ENCODE measurements at places on chromosomes 5 and 9.

GRCh38 chr5:181189363-181189961 lies 15.5 kb downstream of the TRIM7 start:
- H3K4me3 ChIP-seq = peak overlapping the region; percentile 80
- H3K27ac ChIP-seq = peak overlapping the region; percentile 87
- H3K4me1 ChIP-seq = peaks cover 42% of the 10 kb centered on the region

- no peak for DNase-seq
- no peak overlapping the region for H3K4me3 ChIP-seq
- H3K36me3 ChIP-seq = no peaks in the 10 kb centered on the region
- H3K27ac ChIP-seq = no peak overlapping the region
Measured at GRCh38 chr5:12566441-12566840, 662.2 kb upstream of the CTNND2 start.

DNA sequence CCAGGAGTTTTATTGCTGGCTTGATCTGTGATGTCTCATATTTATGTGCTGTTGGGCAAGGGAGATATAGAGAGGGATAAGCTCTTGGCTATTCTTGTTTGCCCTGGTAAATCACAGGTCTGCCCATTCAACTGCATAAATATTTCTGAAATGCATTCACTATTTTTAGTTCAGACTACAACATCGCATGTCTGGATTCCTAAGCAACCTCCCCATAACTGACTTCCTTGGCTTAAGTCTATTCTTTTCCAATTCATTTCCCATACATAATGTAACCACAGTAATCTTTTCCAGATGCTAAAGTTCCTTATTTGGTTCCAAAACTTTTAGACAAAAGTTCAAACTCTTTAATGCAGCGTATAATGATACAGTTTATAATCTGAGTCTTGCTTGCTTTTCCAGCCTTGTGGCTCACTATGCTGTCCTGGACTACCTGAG lies 321.4 kb upstream of the ACTBL2 start:
- no peak for DNase-seq
- H3K27ac ChIP-seq = no peak overlapping the region
- H3K27me3 ChIP-seq = peaks cover 6% of the 10 kb centered on the region
- H3K4me1 ChIP-seq = no peaks in the 10 kb centered on the region
- no peak overlapping the region for H3K4me3 ChIP-seq

DNA sequence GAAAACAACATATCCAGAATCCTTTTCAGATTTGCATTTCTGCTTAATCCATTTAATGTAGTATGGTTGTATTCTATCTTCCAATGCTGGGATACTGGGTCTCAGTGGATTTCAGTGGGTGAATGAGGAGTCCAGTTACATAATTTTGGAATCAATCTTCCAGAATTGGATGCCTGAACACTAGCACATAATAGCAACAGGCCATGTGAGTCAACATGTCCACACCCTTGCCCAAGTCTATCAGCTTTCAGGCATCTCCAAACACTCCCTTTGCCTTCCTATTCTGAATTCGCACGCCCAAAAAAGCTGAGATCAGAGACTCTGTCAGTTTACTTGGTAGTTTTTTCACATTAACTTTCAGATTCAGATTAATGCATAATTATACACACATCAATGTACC lies 202.6 kb downstream of the TSSK1B start:
- H3K27ac ChIP-seq = no peak overlapping the region
- no peaks in the 10 kb centered on the region for H3K4me1 ChIP-seq
- peaks cover 4% of the 10 kb centered on the region for H3K27me3 ChIP-seq
- DNase-seq = no peak
- no peak overlapping the region for H3K4me3 ChIP-seq

- no peak overlapping the region for H3K4me3 ChIP-seq
- no peak overlapping the region for H3K27ac ChIP-seq
- H3K36me3 ChIP-seq = no peaks in the 10 kb centered on the region
- peaks cover 11% of the 10 kb centered on the region for H3K27me3 ChIP-seq
Measured at GRCh38 chr9:122546196-122546595, 6.7 kb upstream of the OR1N2 start.

DNA sequence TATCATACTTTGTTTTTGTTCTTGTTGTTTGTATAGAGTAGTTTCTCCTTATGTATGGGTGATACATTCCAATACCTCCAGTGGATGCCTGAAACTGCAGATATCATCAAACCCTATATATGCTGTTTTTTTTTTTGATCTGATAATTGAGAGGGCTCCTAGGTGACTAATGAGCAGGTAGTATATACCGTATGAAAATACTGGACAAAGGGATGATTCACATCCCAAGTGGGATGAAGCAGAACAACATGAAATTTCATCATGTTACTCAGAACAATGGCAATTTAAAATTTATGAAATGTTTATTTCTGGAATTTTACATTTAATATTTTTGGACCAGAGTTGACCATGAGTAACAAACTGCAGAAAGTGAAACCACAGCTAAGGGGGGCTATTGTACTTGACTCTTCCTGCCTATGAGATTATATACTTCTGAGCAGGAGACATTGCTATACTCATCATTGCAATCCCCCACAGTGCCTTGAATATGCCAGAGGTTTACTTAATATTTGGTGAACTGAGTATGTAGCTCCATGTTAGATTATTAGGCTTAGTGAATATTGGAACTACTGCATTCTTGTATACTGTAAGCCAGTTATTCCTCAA lies 258.7 kb upstream of the FBXL7 start:
- no peaks in the 10 kb centered on the region for H3K36me3 ChIP-seq
- no peak for DNase-seq

- H3K4me3 ChIP-seq = no peak overlapping the region
- no peak for DNase-seq
- no peaks in the 10 kb centered on the region for H3K27me3 ChIP-seq
- H3K4me1 ChIP-seq = peaks cover 41% of the 10 kb centered on the region
- peaks cover 46% of the 10 kb centered on the region for H3K36me3 ChIP-seq
- no peak overlapping the region for H3K27ac ChIP-seq
Measured at GRCh38 chr5:43141211-43141610, 20.5 kb downstream of the ZNF131 start.

GRCh38 chr5:58842852-58843251 lies 260.0 kb downstream of the RAB3C start:
- H3K36me3 ChIP-seq = no peaks in the 10 kb centered on the region
- H3K4me3 ChIP-seq = no peak overlapping the region
- H3K4me1 ChIP-seq = no peaks in the 10 kb centered on the region
- DNase-seq = no peak
- H3K27me3 ChIP-seq = peaks cover 10% of the 10 kb centered on the region

- no peak overlapping the region for H3K27ac ChIP-seq
- peaks cover 16% of the 10 kb centered on the region for H3K27me3 ChIP-seq
- no peaks in the 10 kb centered on the region for H3K4me1 ChIP-seq
- no peaks in the 10 kb centered on the region for H3K36me3 ChIP-seq
- no peak for DNase-seq
Measured at GRCh38 chr5:133539818-133540217, 72.5 kb downstream of the FSTL4 start.

DNA sequence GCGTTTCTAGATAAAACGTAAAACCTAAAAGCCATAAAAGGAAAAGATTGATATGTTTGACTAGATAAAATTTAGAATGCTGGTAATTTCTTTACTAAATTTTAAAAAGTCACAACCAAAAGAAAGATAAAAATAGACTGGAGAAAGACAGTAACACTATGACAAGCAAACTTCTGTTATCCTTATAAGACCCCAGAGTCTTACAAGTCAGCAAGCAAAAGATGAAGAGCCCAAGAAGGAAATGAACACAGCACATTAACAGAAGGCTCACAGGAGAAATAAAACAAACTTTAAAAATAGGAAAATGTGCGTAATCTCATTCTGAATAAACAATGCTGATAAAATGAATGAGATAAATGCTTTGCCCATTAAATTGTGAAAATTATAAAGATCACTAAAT lies 29.7 kb downstream of the IL7R start:
- no peak overlapping the region for H3K27ac ChIP-seq
- H3K4me1 ChIP-seq = peaks cover 27% of the 10 kb centered on the region
- no peaks in the 10 kb centered on the region for H3K27me3 ChIP-seq
- H3K36me3 ChIP-seq = no peaks in the 10 kb centered on the region
- no peak for DNase-seq
- H3K4me3 ChIP-seq = no peak overlapping the region

GRCh38 chr9:130698514-130698913 lies 4.9 kb downstream of the EXOSC2 start:
- DNase-seq = no peak
- no peak overlapping the region for H3K27ac ChIP-seq
- H3K4me3 ChIP-seq = no peak overlapping the region
- peaks cover 33% of the 10 kb centered on the region for H3K4me1 ChIP-seq

DNA sequence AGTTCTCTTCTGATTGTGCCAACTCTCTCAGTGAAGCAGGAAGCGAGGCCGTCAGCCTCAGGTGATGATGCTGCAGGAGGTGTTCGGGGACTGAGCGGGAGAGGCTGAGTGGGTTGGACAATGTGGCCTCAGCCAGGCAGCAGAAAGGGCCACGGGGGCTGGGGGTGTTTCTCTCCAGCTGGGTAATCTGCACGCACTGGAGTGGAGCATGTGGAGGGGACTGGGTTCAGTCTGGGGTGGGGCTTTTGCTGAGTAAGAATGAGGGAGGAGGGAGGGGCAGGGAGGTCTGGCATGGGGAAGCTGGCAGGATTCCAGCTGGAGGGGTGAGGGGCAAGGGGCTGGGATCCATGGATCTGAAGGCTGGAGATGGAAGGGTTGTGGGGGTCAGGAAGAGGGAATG lies 60.8 kb upstream of the PHYKPL start:
- no peak overlapping the region for H3K27ac ChIP-seq
- H3K27me3 ChIP-seq = peaks cover 5% of the 10 kb centered on the region
- H3K4me3 ChIP-seq = no peak overlapping the region
- no peak for DNase-seq

- peaks cover 15% of the 10 kb centered on the region for H3K36me3 ChIP-seq
- H3K27ac ChIP-seq = no peak overlapping the region
- DNase-seq = no peak
Measured at GRCh38 chr5:54205453-54205852, 104.9 kb downstream of the ARL15 start.

- H3K36me3 ChIP-seq = no peaks in the 10 kb centered on the region
- peaks cover 25% of the 10 kb centered on the region for H3K27me3 ChIP-seq
- H3K27ac ChIP-seq = no peak overlapping the region
- no peaks in the 10 kb centered on the region for H3K4me1 ChIP-seq
- no peak overlapping the region for H3K4me3 ChIP-seq
Measured at GRCh38 chr9:138025417-138025816, 147.8 kb downstream of the CACNA1B start.

- peaks cover 16% of the 10 kb centered on the region for H3K27me3 ChIP-seq
- H3K27ac ChIP-seq = no peak overlapping the region
- no peaks in the 10 kb centered on the region for H3K4me1 ChIP-seq
Measured at GRCh38 chr9:87062746-87063145, 115.4 kb upstream of the GAS1 start.

DNA sequence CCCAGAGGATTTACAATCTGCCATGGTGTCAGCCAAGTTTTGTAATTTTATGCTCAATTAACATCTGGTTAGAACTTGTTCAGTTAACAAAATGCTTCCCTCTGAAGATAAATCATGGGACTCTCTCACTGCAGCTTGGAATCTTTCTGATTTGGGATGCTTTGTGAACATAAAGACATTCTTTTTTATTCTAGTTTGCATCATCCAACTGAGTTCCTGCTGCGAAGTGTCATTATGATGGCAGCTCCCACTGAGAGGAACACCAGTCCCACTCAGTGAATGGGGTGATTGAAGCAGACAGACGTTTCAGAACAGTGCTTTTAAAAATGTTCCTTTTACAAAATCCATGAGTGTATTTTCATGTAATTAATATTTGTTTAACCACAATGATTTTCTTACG lies 863.8 kb downstream of the TLE4 start:
- no peak for DNase-seq
- no peaks in the 10 kb centered on the region for H3K36me3 ChIP-seq
- no peak overlapping the region for H3K27ac ChIP-seq
- H3K4me3 ChIP-seq = no peak overlapping the region
- H3K27me3 ChIP-seq = no peaks in the 10 kb centered on the region
- no peaks in the 10 kb centered on the region for H3K4me1 ChIP-seq
